ENCODE measurements at places on chromosomes 1 and 21. TPM values are rescaled to one million over a fixed set of nuclear protein-coding genes. Genes with fewer than 3 reads are reported as not detected.
A peak's percentile ranks its signal among the peaks of the same experiment; 100 is the strongest.

The PHACTR4 gene
- 34.6 TPM for total RNA-seq

The CFHR4 gene
- not detected for total RNA-seq

The SLAMF8 gene
- 50.3 TPM for total RNA-seq

The LCE1E gene
- total RNA-seq: not detected

The ADCY10 gene
- 0.49 TPM for total RNA-seq

The LCE1C gene
- total RNA-seq: not detected

The RHD gene
- total RNA-seq: not detected

- no peak overlapping the region for H3K4me3 ChIP-seq
- no peaks in the 10 kb centered on the region for H3K4me1 ChIP-seq
- no peak overlapping the region for H3K27ac ChIP-seq
Measured at GRCh38 chr1:117014209-117014608, 12.6 kb downstream of the CD101 start.

- H3K27ac ChIP-seq: no peak overlapping the region
- no peaks in the 10 kb centered on the region for H3K4me1 ChIP-seq
- H3K36me3 ChIP-seq: no peaks in the 10 kb centered on the region
- H3K4me3 ChIP-seq: no peak overlapping the region
Measured at GRCh38 chr1:14629363-14630014, 31.0 kb downstream of the KAZN start.

- no peaks in the 10 kb centered on the region for H3K4me1 ChIP-seq
- no peak overlapping the region for H3K4me3 ChIP-seq
- no peak overlapping the region for H3K27ac ChIP-seq
- DNase-seq: no peak
- H3K27me3 ChIP-seq: no peaks in the 10 kb centered on the region
Measured at GRCh38 chr1:203777596-203777995, 12.6 kb downstream of the LAX1 start.

DNA sequence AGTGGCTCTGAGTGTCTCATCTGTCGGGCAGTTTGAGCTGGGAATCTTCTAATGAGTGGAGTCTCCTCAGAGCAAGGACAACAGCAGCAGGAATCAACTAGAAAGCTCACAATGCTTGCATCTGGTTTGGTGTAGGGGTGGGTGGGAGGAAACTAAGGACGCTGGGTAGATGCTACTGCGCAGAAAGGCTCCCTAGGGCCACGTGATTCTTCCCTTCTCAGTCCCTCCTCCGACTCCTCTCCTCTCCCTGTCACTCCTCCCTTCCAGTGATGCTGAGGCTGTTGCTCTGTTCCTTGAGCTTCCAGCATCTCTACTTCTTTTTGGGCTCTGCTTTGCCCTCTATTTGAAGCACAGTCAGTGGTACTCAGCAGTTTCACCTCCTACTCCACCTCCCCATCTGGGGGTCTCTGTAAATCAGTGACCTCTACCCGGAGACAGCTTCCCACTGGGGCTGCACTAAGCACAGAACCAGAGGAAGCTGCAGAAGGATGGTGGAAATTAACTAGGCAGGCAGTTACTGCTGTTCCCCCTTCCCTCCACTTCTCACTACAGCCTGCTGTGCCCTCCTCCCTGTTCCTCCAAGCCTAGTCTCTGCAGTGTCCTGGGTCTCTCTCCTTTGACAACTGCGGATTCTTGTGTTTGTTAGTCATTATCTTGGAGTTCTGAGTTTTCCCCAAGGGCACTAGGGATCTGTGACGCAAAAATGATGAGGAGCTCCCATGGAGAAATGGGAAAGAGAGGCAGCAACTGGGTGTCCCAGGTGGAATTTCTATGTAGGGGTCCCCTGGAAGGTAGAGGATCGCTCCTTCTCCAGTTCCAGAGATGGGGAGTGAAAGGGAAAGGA lies 5.8 kb downstream of the LINGO4 start:
- H3K4me1 ChIP-seq: no peaks in the 10 kb centered on the region
- no peaks in the 10 kb centered on the region for H3K27me3 ChIP-seq
- H3K27ac ChIP-seq: no peak overlapping the region
- no peak for DNase-seq

GRCh38 chr1:206554211-206554610 lies 46.9 kb downstream of the RASSF5 start:
- H3K36me3 ChIP-seq: no peaks in the 10 kb centered on the region
- H3K27me3 ChIP-seq: no peaks in the 10 kb centered on the region
- peaks cover 37% of the 10 kb centered on the region for H3K4me1 ChIP-seq
- no peak overlapping the region for H3K4me3 ChIP-seq
- H3K27ac ChIP-seq: no peak overlapping the region

GRCh38 chr1:75134647-75135572 lies 722 bp downstream of the LHX8 start:
- H3K27me3 ChIP-seq: peaks cover 24% of the 10 kb centered on the region
- H3K4me1 ChIP-seq: peaks cover 19% of the 10 kb centered on the region
- H3K4me3 ChIP-seq: peak overlapping the region; percentile 22
- H3K36me3 ChIP-seq: no peaks in the 10 kb centered on the region
- H3K27ac ChIP-seq: no peak overlapping the region

GRCh38 chr1:89822109-89822962 lies 1.5 kb downstream of the LRRC8D start:
- peaks cover 36% of the 10 kb centered on the region for H3K4me1 ChIP-seq
- no peak for DNase-seq
- peak overlapping the region; percentile 73 for H3K27ac ChIP-seq
- H3K36me3 ChIP-seq: no peaks in the 10 kb centered on the region

DNA sequence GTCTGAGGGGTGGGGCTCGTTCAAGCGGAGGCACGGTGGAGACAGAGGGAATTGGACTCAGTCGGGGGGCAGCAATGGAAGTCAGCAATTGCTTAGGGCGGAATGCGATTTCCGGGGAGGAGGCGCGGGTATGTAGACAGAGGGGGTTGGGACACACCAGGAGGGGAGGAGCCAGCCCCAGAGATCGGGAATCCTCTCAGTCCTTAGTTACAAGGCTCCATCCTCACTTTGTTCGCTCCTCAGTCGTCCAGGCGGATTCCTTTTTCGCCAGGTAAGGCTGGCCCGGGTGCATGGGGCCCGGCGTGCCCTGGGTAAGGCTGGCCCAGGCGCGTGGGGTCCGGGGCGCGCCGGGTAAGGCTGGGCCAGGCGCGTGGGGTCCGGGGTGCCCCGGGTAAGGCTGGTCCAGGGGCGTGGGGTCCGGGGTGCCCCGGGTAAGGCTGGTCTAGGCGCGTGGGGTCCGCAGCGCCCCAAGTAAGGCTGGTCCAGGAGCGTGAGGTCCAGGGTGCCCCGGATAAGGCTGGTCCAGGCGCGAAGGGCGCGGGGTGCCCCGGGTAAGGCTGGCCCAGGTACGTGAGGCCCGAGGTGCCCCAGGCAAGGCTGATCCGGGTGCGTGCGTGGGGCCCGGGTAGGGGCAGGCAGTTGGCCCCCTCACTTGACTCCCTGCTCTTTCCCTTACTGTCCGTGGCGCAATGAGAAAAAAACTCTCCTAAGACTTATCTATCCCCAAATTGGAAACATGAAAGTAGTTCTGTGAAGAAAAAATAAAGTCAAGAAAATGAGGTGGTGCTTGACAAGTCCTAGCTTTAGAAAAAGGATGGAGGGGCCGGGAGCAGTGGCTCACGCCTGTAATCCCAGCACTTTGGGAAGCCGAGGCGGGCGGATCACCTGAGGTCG lies at the start of gene L1TD1:
Gene L1TD1, plus strand, starts transcription at position 199 of the 894 bp plus-strand sequence. CDS start 11,780 bp downstream, outside the sequence.
- no peaks in the 10 kb centered on the region for H3K36me3 ChIP-seq
- peaks cover 6% of the 10 kb centered on the region for H3K27me3 ChIP-seq
- no peak within 1 kb of the TSS for H3K27ac ChIP-seq
- peaks cover 3% of the 10 kb centered on the region for H3K4me1 ChIP-seq
- DNase-seq: peak; percentile 83

- no peaks in the 10 kb centered on the region for H3K27me3 ChIP-seq
- DNase-seq: no peak
- no peak overlapping the region for H3K4me3 ChIP-seq
- H3K4me1 ChIP-seq: no peaks in the 10 kb centered on the region
- no peaks in the 10 kb centered on the region for H3K36me3 ChIP-seq
Measured at GRCh38 chr1:184595596-184595995, 159.1 kb downstream of the EDEM3 start.

Data from upper lobe of left lung (tissue), 6 donors.